ENCODE measurements at places on chromosomes 5 and 9. TPM values are rescaled to one million over a fixed set of nuclear protein-coding genes. Genes with fewer than 3 reads are reported as not detected.

- peak; percentile 58 for DNase-seq
Measured at GRCh38 chr9:87294126-87294525, 203.5 kb upstream of the DAPK1 start.

The NR2F1-AS1 gene
- polyA plus RNA-seq = 56.7 TPM

The SPATA31A3 gene
- polyA plus RNA-seq = not detected

The RORB gene
- polyA plus RNA-seq = 0.22 TPM

The CDO1 gene
- polyA plus RNA-seq = 80.3 TPM

DNA sequence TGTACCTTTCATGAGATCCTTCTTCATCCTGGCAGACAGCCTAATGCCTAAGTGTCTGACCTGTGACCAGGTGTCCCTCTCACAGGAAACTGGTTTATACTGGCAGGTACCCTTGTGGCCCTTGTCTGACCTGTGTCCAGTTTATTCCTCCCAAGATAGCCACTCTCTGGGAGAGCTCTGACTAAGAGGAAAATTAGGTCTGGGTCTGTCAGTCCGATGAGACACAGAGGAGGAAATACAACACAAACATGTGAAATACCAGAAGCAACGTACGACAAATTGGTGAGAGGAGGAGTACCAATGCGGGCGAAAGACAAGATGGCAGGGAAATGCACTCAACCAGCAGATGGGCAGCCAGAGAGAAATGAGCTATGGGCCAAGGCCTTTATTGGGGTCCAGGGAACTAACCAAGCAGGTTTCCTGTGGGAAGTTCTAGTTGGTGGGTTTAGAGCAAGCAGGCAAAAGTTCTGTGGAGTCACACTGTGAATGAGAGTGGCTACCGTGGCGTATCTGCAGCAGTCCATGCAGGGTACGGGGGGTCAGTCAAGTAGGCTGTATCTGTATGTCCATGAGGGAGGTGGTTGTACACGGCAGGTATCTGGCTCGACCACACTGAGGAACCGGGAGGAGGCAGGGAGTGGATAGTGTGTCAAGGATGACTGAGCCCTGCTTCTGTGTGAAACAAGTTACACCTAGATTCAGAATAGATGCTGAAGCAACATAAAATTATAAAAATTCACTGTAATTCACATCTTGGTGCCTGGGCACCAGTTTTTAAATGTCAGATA, 109.0 kb downstream of the MLLT3 start:
- DNase-seq = no peak

The SHROOM1 gene
- 8.1 TPM for polyA plus RNA-seq

The UGT3A2 gene
- 0.28 TPM for polyA plus RNA-seq

- DNase-seq = no peak
Measured at GRCh38 chr5:76801803-76802195, 17.0 kb upstream of the F2RL1 start.

- DNase-seq = no peak
Measured at GRCh38 chr5:643811-644271, 31.7 kb downstream of the CEP72 start.

DNA sequence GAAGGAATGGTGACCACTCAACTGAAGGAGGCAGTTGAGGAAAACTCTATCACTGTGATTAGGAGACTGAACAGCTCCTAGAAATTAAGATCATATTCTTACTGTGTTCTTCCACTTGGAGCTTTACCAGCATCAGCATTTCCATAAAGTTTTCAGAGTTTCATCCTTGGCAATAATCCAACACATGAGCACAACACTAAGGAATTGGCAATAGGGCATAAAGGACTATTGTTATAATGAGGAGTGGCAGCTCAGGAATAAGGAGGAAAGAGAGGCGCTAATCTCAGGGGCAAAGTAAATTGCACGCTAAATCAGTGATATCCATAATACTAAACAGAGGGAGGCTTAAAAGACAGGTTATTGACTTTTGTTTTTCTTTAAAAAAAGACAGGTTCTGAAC, 338.9 kb downstream of the EFNA5 start:
- no peak for DNase-seq

- no peak for DNase-seq
Measured at GRCh38 chr5:139646111-139646510, 2.0 kb upstream of the CXXC5 start.

The MEGF9 gene
- polyA plus RNA-seq = 14.5 TPM

The PCDHA12 gene
- 0.03 TPM for polyA plus RNA-seq

- DNase-seq = no peak
Measured at GRCh38 chr9:119343059-119343990, 25.9 kb downstream of the BRINP1 start.

GRCh38 chr9:69877852-69878514, 57.4 kb downstream of the CFAP95 start:
- no peak for DNase-seq

DNA sequence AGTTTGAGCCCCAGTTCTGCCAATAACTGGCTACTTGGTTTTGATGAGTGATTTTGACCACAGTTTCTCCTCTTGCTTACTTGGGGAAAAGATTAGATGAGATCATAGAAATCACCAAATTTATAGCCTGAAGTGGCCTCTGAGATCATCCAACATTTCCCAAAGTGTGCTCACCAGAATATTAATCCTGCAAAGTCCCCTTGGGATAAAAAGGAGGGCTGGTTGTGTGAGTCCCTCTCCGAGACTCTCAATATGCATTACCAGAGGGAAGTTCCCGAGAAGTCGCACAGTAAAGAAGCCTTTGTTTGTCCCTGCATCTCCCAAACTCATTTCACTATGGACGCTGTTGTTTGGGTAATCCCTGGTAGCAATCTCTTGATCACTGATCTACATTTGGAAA, 88.4 kb upstream of the ADRA1B start:
- no peak for DNase-seq

- no peak for DNase-seq
Measured at GRCh38 chr9:34580358-34580757, 9.2 kb downstream of the CNTFR start.

The FAXDC2 gene
- polyA plus RNA-seq = 35.3 TPM

DNA sequence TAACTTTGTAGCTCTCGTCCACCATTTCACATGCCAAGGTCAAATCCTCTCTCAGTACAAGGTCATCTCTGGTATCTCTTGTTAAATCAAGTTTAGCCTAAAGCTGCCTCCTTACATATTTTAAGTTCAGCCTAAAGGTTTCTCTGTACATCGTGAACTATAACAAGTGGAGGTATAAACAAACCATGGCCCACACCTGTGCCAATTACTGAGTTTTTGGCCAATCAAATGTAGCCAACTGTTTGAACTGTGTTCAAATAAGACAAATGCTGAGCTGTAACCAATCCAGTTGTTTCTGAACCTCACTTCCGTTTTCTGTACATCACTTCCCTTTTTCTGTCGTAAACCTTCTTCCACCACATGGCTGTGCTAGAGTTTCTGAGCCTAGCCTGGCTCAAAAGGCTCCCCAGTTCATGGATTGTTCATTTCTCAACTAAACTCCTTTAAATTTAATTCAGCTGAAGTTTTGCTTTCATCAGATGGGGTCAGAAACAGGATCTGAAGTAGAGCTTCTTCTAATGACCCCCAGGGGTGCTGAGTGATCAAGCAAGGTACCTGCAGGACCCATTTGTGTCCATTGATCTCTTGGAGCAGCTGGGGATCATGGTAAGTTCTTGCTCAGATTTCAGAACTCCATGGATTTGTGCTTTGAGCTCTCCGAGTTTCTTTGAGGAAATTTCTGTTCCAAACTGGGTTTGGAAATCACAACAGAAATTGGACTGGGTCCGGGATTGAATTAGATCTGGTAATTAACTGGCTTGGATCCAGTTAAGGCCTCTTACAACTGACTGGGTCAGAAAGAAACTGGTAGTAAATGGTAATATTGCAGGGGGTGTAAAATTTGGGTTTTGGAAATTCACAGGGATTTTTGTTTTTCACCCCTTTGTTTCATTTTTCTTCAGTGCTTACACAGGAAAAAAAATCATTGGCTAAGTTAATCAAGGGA, 11.0 kb upstream of the NANS start:
- no peak for DNase-seq

DNA sequence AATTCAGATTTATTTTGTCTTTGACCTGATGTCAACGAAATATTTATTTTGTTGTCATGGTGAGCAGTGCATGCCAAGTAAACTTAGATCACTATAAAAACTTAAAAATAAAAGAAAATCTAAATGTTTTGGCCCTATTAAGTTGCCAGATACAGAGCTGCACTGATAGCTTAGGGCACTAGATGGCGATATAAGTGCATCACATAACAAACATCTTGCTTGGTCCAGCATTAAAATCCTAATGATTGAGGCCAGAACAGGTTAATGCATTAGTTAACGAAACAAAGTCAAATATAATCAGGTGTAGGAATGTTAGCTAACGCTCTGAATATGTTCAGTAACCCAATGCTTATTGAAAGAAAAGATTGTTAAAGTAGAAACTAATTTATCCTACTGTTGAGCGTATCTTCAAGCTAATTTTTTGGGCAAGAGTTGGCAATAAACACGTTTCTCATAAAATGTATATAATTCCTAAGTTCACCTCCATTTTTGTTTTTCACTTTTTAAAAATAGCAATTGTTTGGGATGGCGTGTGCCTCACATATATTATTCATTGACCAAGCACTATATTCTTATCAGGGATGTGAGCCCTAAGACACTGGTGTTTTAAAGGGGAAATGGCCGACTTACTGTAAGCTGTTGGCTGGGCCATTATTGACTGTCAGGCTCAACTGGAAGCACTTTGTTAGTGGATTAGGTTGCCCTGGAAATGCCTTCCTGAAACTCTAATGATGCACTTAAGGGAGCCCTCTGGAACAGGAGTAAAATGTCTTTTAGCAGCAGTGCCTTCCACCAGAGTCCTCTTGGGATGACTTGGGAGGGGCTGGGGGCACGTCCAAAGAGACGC, 33.3 kb downstream of the KCTD16 start:
- DNase-seq = peak; percentile 61

DNA sequence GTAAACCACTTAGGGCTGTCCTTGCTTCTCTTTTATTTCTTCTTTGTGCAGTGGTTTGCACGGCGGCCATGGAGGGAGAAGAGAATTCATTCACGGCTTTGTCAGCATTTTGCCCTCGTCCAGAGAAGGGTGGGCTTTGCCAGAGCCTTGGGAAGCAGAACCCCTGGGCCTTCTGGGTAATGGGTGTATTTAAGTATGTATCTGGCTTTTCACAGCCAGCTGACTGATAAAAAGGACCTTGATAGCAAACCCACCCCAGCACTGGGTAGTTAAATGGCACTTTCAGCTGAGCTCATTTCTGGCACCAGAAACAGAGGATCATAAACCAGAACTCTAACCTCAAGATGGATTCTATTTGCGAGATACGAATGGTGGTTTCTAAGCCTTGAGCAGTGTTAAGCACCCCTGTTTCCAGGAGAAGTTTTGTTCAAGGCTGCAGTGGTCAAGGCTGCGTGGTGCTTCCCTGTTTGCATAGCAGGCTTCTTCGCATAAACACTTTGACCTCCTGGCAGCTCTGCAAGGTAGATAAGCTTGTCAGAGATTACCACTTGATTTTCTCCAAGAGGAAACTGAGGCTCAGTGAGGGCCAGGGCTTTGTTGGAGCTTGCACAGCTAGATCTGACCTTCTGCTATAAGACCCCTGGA, 441.6 kb upstream of the KLF4 start:
- no peak for DNase-seq

DNA sequence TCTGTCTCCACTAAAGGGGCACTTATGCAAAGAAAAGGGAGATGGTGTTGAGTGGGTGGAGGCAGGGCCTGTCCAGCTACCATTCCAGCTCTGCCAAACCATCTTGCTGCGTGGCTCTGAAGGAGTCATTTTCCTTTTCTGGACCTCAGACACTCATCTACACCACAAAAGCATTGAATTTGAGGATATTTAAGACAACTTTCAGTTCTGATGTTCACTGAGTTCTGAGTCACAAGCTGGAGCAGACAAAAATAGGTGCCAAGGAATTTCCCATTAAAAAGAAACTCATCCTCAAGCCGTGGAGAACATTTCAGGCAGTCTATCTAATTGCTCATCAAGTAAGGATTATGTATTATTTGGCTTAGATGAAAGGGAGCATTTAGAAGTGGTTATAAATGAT, 195.0 kb upstream of the TBC1D2 start:
- DNase-seq = no peak

DNA sequence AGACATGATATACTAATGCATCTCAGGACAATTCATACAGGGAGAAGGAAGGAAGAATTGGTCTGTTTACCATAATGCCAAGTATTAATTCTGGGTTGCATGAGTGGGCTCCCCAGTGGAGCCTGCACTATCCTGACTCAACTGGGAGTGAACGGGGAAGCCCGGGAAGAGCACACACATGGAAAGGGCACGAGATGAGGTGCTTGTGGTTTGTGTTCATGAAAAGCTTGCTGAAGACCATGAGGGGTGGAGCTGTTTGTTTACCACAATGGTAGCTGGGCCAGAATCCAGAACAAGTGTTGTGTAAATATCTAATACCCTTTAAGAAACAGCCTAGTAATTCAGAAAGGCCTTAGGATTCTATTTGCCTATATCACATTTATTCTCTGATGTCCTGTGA, 44.6 kb downstream of the POC5 start:
- no peak for DNase-seq

The PCDHB4 gene
- 2.4 TPM for polyA plus RNA-seq

DNA sequence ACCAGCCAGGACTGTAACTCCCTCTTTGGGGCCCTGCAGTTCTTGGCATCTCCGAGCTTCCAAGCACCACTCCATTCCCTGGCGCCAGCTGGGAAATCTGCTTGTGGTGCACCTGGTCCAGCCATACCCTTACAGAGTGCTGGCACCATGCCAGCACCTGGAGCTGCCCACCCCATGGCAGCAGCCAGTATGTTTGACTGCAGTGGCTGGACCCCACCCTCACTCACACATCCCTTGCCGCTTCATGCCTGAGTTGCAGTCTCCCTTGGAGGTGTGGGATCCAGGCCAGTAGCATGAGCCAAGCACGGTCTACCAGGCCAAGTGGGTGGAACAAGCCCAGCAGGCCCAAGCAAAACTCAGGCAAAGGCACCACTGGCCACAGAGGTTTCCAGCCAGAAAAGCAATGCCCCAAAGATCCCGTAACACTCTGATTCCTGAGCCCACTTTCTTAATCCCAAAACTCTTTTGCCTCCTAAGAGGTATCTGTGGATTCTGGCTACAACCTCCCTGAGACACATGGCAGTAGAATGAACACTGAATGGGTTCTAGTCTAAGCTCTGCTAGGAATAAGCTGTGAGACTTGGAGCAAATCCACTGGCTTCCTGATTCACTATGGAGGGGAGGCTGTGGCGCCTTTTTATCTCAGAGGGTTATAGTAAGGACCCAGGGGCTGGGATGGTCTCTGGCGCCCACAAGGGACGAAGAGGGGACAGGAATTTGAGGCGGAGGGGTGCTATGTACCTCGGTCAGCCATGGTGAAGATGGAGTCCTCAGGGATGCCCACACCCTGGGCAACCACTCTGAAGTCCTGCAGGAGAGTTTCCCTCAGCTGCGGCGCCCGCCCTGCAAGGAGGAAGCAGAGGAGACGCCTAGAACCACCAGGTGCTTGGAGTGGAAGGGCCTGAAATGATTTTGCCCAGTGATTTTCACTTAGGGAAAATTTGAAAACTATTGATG, 5.6 kb downstream of the AMBP start:
- peak; percentile 61 for DNase-seq

DNA sequence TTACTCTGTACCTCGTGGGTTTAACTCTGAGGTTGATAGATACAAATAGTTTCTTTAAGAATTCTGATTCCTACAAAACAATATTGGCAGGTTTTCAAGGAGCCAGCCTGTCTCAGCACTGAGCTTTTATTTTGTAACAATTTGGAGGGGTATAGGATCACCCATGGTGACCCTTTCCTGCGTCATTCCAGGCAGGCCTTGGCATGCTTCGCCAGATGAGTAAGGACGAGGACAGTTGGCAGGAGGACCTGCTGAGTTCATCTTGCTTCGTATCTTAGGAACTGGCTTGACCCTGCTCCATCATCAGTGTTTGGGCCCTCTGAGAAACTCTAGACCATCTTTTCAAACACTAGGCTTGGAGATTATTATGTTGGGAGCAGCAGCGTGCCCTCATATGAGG, 17.9 kb downstream of the ZNF462 start:
- no peak for DNase-seq

The STPG3 gene
- 0.69 TPM for polyA plus RNA-seq

GRCh38 chr5:150587856-150588595, 52.4 kb upstream of the SYNPO start:
- peak; percentile 28 for DNase-seq
